ENCODE measurements at places on chromosomes 1 and 21. TPM values are rescaled to one million over a fixed set of nuclear protein-coding genes. Genes with fewer than 3 reads are reported as not detected.

Gene SYCP1
- not detected for total RNA-seq

Gene PCP4L1
- under 0.01 TPM for total RNA-seq

Gene IFNLR1
- under 0.01 TPM for total RNA-seq

Gene FCER1A
- total RNA-seq = not detected

Gene FMOD
- total RNA-seq = 6.5 TPM

Gene GCSAML
- total RNA-seq = not detected

Gene ARHGEF19
- 5.4 TPM for total RNA-seq

Gene C1orf87
- total RNA-seq = not detected

Gene CDA
- not detected for total RNA-seq

Gene IQCC
- 1.7 TPM for total RNA-seq

Gene PDZK1
- total RNA-seq = 0.38 TPM

Gene FCRL3
- total RNA-seq = not detected

Gene EDN2
- 0.28 TPM for total RNA-seq

Gene LCE2C
- not detected for total RNA-seq

Gene ABCA4
- total RNA-seq = 2.5 TPM

Gene TMEM125
- total RNA-seq = under 0.01 TPM

Gene FCRL5
- not detected for total RNA-seq

Gene CCDC190
- 1.1 TPM for total RNA-seq

Gene BMP8B
- not detected for total RNA-seq

Gene OSCP1
- total RNA-seq = 7.1 TPM

Gene ANGPTL3
- total RNA-seq = not detected

Gene ST6GALNAC3
- 0.85 TPM for total RNA-seq
